ENCODE measurements at places on chromosomes 16 and 17.

DNA sequence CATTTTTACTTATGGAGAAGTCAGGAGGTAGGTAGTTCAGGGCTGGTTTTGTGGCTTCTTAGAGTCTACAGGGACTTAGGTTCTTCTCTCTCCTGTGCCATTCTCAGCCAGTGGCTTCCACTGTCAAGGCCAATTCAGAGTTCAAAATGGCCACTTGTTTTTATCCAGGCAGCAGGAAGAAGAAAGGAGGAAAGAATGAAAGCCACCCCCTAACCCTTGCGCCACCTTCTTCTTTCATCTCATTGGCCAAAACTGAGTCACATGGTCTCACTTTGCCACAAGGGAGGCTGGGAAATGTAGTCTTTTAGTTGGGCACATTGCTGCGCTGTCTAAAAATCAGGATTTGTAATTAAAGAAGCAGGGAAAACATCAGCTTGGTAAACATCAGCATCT, 60.8 kb upstream of the MED9 start:
- no peak for DNase-seq

DNA sequence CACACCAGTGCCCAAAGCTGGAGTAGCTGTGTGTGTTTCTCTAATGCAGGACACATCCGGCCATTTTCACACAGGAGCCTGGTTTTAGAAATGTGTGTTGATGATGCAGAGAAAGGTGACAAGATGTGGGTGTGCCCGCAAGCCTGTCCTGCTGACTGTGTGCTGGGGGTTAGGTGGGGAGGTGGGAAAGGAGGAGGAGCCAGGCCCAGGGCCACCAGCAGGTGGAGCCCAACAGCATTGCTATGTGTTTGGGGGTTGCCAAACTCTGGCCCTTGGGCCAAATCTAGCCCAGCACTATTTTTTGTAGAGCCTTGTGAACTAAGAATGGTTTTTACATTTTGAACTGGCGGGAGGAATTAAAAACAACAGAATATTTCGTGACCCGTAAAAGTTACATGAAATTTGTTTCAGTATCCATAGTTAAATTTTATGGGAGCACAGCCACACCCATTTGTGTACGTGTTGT, 61.7 kb upstream of the LGALS9 start:
- peak; percentile 37 for DNase-seq

GRCh38 chr17:8125947-8126490, 2.1 kb upstream of the HES7 start:
- peak; percentile 24 for DNase-seq

- DNase-seq, result no peak
Measured at GRCh38 chr16:2235234-2235651, 1.0 kb upstream of the DNASE1L2 start.

- DNase-seq, result no peak
Measured at GRCh38 chr17:76046064-76046463, 19.0 kb upstream of the EVPL start.

DNA sequence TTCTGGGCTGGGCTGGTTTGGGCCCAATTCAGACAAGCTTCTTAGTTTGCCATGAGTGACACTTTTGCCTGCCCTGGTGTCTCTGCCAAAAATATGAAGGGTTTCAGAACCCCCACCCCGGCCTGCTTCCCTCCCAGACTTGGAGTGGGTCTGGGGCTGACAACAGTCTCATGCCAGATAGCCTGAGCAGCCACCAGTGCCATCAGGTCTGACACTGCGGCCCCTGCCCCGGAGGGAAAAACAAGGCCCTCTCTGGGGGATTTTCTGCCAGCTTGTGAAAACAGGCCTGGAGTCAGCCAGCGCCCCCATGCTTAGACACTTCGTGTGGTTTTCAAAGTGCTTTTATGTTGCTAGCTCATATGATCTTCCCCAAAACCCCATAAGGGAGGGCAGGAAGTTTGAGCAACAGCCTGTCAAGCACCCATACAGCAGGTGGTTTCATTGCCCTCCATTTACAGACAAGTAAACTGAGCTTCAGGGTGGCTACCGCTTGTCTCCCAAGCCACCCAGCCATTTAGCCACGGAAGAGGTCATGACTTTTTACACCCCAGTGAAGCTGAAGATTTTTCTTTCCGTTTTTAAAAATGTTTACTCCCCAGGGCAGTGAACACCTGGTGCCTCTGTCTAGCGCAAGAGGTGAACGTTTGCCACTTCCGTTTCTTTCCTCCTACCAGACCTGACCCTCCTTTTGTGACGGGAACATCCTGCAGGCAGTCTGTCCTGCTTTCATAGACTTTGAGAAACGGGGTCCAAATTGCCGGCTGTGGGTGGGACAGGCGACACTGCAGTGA, 300.6 kb downstream of the SEC14L1 start:
- peak; percentile 74 for DNase-seq

- no peak for DNase-seq
Measured at GRCh38 chr17:50141745-50142110, 8.7 kb downstream of the PPP1R9B start.

DNA sequence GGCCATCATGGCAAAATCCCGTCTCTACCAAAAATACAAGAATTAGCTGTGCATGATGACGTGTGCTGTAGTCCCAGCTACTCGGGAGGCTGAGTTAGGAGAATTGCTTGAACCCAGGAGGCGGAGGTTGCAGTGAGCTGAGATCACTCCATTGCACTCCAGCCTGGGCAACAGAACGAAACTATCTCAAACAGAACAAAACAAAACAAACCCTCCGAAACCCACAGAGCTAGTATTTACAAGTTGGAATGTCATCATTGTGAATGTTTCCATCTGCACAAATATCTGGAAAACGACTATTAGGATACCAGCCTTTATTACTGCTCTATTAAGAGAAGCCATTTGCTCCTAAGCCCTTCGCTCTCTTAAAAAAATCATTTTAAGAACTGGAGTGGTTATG, 26.0 kb downstream of the SMARCE1 start:
- no peak for DNase-seq

DNA sequence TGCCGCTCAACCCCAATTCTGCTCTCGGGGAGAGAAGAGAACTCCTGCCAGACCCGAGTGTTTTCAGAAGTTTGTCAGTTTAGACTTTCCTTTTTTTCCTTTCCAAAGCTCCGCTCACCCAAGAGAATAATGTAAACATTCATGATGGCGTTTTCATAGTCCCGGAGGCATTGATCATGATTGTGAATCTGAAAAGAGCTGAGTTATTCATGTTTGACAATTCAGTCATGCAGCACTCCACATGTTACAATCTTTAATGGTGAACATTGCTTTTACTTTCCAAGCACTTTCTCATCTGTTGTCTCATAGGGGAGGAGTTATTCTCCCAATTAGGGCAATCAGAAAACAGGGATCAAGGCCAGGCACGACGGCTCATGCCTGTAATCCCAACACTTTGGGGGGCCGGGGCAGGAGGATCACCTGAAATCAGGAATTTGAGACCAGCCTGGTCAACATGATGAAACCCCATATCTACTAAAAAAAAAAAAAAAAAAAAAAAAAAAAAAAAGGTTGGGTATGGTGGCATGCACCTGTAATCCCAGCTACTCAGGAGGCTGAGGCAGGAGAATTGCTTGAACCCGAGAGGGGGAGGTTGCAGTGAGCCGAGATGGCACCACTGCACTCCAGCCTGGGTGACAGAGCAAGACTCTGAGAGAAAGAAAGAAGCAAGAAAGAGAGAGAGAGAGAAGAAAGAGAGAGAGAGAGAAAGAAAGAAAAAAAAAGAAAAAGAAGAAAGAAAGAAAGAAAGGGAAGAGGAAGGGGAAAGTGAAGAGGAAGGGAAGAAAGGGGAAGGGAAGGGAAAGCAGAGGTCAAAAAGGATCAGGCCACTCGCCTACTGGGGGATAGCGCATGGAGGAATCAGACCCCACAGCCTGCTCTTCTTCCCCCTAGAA, 70.0 kb upstream of the TNRC6C start:
- DNase-seq, result no peak

DNA sequence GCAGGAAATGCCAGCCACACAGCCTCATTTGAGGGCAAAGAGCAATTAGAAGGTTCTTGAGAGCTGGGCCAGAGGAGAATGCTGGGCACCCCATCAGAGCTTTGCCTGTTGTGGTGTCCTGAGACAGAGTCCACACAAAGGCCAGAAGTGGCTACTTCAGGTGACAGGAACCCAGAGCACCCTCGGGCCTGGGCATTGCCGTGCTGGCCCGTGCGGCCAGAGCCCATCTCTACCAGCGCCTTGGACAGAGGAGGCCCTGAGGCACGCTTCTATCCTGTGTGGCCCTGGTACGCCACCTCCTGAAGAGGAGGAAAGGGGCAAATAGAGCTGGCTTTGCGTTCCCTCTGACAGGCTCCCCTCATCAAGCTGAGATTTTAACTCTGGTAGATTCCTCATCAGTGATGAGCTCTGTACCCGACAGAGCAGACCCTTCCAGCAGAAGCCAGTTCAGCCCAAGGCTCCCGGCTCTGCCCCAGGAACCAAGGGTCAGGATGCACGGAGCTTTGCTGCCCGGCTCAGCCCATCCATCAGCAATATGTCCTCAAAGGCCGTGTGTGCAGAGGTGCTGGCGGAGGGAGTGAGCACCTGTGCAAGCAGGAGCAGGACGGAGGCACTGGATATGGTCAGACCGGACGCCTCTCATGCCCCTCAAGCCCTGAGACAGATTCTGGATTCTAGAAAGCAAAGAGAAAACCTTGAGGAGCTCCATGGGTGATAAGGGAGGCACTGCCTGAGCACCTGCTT, 3.4 kb upstream of the RASD1 start:
- no peak for DNase-seq

DNA sequence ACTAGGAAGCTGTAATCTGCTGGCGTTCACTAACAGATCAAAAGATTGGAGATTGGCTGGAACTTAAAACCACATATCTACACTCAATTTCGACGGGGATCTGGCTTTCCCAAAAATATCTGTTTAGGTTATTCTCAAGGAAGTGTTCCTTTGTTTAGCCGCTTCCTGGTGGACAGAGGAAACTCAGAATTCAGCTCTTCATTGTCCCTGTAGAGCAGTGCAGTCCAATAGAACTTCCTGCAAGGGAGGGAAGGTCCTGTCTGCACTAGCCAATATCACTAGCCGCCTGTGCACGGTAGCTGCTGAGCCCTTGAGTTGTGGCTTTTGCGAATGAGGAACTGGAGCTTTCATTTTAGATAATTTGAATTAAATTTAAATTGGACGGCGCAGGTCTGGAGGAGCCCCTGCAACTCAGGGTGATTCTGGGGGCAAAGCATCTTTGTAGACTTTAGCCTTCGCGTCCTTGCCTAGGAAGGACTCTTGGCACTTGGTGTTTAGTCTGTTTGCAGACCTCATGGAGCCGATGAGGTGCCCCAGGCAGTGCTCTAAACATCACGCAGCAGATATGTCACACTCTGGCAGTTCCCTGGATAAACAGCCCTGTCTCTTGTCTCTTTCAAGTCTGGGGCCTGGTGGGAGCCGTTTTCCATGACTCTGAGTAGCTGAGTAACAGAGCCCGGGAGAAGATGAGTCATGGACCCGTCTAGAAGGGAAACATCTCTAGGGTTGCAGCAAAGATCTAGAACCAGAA, 122.2 kb downstream of the CCDC182 start:
- DNase-seq, result no peak

DNA sequence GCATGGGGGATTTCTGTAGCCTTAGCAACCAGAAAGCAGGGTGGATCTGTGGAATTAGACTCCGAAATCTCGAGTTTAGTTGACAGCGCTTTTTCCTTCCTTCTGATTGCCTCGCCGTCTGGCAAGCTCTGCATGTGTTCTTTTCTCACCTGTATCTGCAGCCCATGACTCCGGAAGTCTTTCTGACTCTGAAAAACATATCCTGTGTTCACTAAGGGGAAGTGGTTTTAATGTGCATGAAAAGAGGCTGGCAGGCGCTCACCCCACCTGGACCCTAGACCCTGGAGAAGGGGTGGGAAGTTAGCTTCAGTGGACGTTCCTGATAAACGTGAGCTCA, 158.5 kb downstream of the RPTOR start:
- DNase-seq, result no peak

DNA sequence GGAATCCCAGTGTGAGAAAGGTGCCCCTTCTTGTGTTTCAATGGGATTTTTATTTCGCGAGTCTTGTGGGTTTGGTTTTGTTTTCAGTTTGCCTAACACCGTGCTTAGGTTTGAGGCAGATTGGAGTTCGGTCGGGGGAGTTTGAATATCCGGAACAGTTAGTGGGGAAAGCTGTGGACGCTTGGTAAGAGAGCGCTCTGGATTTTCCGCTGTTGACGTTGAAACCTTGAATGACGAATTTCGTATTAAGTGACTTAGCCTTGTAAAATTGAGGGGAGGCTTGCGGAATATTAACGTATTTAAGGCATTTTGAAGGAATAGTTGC, 567 bp downstream of the UBB start:
- peak; percentile 45 for DNase-seq

DNA sequence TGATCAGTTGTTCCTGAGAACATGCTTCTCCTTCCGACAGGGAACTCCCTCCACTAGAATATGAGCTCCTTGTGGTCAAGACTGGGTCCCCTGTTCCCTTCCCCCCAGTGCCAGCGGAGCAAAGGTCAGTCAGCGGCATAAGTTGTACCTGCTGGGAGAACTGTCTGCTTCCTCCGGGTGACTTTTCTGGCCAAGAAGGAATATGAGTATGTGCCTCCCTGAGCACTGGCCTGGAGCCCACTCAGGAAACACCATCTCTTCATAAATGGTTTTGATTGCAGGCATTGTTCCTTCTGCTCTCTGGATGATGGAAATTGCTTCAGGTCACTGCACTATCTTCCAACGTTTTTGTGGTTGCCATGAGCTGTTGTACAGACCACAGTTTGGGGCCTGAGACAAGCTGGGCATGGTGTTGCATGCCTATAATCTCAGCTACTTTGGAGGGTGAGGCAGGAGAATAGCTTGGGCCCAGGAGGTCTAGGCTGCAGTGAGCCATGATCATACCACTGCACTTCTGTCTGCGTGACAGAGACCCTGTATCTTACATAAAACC, 2.9 kb upstream of the P4HB start:
- no peak for DNase-seq

DNA sequence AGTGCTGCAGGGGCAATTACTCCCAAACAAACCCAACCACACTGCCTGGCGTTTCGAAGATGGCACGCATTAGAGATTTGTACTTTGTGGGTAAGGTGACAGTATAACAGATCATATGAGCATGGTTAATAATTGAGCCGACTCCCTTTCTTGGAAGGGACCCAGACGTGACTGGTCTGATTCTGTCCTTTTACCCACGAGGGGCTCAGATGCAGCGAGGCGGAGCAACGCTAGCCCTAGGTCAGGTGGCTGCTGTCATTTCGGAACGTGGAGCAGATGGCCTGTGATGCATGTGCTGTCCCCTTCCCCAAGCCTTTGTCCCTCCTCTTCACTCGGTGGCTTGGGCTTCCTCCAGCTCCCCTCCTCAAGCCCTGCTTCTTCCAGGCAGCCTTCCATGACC, 84.2 kb downstream of the SNX29 start:
- DNase-seq, result no peak

DNA sequence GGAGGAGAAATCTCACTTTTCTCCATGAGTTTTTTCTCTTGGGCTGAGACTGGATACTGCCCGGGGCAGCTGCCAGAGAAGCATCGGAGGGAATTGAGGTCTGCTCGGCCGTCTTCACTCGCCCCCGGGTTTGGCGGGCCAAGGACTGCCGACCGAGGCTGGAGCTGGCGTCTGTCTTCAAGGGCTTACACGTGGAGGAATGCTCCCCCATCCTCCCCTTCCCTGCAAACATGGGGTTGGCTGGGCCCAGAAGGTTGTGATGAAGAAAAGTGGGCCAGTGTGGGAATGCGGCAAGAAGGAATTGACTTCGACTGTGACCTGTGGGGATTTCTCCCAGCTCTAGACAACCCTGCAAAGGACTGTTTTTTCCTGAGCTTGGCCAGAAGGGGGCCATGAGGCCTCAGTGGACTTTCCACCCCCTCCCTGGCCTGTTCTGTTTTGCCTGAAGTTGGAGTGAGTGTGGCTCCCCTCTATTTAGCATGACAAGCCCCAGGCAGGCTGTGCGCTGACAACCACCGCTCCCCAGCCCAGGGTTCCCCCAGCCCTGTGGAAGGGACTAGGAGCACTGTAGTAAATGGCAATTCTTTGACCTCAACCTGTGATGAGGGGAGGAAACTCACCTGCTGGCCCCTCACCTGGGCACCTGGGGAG, 19.1 kb downstream of the NGFR start:
- DNase-seq, result no peak
